ENCODE measurements at places on chromosomes 16 and 17. TPM values are rescaled to one million over a fixed set of nuclear protein-coding genes. Genes with fewer than 3 reads are reported as not detected.

- no peak for DNase-seq
These were observed 12.7 kb upstream of the HASPIN start for GRCh38 chr17:3710951-3711383.

DNA sequence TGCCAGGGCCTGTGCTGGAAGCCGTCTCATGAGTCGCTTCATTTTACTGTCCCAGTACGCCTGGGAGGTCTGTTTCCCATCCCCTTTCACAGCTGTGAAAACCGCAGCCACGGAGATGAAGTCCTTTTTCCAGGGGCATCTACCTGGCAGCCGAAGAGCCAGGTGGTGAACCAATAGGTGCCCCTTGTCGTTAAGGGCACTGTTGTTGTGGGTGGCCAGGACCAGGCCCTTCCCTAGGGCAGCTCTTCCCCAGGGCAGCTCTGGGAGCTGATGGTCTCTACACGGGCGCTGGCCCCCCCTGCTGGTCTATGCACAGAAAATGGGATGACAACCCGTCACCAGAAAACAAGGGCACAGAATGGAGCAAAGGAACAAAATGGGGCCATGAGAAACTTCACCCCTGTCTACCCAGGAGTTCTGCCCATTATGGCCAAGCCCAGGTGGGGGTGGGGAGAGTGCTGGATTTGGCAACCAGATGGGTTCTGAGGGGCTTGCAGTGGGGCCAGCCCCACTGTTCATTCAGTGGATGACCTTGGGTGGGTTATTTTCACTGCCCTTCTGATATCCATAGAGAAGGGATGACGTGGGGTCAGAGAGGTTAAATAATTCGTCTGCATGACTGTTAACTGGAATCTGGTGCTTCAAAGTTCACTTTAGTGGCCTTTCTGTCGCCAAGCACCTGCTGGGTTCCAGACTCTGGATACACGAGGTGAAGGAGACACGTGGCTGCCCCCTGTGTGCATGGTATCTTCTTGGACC, 11.5 kb downstream of the RMI2 start:
- no peak for DNase-seq

GRCh38 chr17:66684731-66685130, 150.2 kb upstream of the CACNG5 start:
- DNase-seq, result no peak

DNA sequence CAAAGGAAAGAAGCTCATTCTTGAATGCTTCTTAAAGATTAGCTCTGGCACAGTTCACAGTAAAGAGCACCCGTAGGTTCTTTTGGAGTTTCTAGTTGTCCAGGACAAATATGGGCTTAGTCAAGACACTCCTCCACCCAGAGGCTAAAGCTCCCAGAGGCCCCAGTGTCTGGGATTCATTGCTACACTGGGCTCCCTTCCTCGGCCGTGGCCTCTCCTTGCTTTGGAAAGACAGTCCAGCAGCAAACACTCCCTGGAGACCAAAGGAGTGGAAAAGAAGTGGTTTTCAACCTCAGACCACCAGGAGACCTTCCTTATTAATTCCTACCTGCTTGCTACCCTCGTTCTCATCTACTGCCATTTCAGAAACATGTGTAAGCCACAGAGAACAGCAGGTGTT, 17.1 kb downstream of the PHB1 start:
- DNase-seq, result no peak

DNA sequence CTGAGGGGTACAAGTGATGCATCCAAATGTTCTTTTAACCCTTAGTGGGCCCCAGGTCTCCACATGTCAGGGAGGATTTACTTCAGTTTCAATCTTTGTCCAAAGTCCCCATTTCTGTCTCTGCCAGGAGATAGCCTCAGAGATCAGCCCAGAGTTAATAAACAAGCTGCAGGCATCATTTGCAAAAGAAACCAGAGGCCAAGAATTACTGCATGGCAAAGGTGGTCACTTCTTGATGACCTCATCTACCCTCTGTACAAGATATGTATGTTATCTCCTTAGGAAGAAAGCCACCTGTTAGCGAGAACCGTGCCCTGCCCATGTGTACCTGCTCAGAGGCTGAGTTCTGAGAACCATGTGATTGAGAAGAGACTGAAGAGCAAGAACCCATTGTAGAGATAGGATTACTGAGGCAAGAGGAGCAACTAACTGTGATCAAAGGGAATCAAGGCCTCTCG, 40.3 kb downstream of the SALL1 start:
- no peak for DNase-seq

DNA sequence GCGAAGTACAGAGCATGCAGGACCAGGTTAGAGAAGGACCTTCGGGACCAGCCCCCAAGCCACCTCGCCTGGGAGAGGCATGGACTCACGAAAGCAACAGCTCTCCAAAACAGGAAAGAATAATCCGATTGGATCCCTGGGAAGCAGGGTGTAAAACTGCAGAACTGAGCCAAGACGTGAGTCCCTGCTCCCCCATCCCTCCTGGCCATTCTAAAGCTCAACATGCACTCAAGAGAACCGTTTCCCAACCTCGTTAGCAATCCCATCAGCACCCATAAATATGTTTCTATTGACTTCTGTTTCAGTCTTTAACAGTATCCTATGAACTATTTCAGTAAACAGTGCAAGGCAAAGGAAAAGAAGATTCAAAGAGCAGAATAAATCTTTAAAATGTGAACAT, 167.0 kb downstream of the COPRS start:
- no peak for DNase-seq

- DNase-seq, result no peak
These were observed 33.0 kb upstream of the TOM1L1 start for GRCh38 chr17:54867634-54868033.

DNA sequence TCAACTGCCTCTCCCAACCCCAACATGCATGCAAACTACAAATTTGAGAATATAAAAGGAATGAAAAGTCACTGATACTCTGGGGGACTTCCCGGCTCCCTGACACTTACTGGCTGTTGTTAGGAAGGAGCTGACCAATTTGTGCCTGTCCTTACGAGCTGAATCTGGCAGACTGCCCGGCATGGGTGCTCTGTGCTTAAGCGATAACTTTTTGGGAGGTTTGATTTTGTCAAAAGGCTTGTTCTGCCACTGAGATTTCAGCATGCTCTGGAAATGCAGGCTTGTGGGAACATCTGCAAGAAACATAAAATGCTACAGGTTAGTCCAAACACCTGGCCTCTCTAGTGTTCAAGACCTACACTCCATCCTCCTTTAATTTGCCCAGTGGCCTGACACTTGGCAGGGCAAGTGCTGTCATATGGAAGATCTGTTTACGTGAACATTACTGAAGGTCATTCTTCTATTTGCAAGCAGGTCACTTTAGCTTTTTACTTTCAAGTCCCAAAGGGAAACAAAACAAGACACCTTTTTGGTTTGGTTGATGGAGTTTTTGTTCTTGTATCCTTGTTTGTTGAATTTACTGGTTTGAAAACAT, 40.6 kb downstream of the STH start:
- no peak for DNase-seq

DNA sequence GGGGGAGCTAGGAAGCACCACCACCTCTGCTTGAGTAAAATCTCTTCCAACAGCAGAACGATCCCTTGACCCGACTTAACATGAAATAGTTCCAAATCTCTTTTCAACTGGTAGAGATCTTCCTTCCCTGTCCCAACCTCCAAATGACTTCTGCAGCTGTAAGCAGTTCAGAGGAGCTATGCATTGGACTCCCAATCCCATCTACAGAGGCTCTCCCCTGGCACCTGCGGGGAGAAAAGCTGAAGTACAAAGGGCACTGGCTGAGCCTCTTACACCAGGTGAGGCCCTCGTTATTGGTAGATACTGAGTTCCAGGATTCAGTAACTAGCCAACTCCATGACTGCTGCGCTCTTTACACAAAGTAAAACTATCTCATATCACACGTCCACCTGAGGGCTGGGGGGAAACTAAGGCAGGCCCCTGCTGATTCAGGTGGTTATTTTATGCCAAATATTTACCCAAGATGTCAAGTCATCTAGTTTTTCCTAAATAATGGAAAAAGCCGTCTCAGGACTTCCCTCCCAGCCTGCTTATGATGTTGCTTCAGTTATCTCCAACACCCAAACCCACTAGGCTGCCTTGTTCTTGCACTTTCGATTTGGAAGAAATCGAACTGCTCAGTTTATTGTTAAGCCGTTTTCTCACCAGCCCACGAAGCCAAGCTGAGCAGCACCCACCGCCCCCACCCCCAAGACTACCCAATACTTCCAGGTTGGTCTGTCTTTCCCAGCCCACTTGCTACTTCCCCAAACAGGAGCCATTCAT, 3.2 kb downstream of the ACTG1 start:
- no peak for DNase-seq

GRCh38 chr16:16096121-16096857, 127.0 kb downstream of the ABCC6 start:
- DNase-seq, result no peak

GRCh38 chr17:48596735-48597527, 3.4 kb upstream of the HOXB5 start:
- DNase-seq, result no peak

DNA sequence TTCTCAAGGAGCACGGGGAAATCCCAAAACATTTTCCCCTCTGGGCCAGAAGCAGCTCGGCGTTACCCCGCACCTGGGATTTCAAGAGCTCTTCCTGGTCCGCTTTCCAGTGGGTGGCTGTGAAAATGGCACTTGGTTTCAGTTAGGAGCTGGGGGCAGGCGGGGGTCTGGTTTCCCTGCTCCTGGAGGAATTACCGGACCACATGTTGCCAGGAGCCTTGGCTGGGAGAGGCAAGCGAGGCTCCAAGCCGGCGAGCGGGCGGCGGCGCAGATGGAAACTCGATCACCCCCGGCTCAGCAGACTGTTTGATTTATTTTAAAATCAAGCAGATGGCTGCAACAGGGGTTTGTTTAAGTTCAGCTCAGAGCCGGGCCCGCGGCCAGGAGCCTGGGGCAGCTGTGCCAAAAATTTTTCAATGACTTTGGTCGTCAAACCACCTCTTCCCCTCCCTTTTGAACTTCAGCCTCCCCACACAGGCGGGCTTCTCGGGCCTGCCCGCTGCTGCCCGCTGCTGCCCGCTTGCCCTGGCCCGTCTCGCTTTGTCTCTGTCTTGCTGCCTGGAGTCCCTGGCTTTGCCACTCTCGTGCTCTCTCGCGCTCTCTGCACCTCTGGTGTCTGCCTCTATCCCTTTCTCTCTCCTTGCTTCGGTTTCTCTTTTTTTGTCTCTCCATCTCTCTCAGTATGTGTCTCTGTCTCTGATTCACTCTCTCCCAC, 108.0 kb upstream of the CIBAR2 start:
- DNase-seq, result no peak

- no peak for DNase-seq
These were observed 8.4 kb downstream of the SOST start for GRCh38 chr17:43750153-43750552.

- DNase-seq, result no peak
These were observed 84.5 kb downstream of the ABR start for GRCh38 chr17:1095090-1095852.

- DNase-seq, result no peak
These were observed 16.9 kb upstream of the LCMT1 start for GRCh38 chr16:25094596-25094995.

DNA sequence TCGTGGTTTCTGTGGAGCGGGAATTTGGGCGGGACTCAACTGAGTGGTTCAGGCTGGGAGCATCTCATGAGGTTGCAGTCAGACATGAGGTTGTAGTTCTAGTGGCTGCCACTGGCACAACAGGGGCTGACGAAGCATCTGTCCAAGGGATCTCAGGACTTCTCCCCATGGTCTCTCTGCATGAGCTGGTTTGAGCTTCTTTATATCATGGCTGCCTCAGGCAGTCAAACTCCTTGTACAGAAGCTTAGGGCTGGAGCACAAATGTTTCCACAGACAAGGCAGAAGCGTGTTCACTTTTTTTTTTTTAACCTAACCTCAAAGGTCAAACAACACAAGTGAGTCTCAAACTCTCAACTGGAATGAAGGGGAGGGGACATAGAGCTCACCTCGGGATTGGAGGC, 243.3 kb downstream of the MSI2 start:
- DNase-seq, result no peak

- DNase-seq, result no peak
These were observed 46.0 kb downstream of the CLEC16A start for GRCh38 chr16:10990378-10990777.

GRCh38 chr16:11094857-11095565, 150.6 kb downstream of the CLEC16A start:
- no peak for DNase-seq

DNA sequence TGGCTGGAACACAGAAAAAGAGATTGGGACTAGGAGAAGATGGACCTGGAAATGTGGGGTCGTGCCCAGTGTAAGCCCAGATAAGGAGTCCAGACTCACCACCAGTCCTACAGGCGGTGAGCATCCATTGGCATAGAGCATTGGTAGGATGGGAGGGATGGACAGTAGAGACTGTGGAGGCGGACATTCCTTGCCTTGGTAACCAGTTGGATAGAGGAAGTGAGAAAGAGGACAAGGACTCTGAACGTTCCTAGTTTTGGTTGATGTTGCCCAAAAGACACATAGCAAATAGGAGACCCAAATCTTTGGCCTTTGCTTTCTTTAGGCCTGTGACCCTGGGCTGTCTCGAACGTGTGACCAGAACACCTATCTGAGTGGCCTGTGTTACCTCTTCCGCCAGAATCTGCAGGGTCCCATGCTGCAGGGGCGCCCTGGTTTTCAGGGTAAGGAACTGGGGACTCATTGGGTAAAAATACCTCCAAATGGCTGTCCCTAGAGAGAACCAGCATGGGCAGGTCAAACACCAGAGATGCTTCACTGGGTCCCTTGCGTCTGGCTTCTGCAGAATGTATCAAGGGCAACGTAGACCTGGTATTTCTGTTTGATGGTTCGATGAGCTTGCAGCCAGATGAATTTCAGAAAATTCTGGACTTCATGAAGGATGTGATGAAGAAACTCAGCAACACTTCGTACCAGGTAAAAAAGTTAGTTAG, 6.4 kb downstream of the ITGAL start:
- DNase-seq, result no peak

DNA sequence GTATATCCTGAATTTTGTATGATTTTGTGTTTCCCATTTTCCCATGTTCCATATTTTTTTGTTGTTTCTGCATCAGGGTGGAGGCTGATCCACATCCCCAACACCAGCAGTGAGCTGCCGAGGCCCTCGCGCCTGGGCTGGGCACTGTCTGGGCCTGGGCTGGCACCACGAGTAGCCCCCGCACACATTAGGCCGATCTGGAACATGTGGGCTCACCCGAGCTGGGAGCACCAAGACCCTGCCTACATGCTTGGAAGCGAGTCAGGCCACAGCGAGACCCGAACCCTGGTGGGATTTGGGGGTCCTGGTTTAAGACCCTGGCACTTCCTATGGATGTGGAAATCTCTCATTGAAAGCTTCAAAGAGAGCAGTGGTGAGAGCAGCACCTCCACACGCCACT, 8.5 kb downstream of the KCTD5 start:
- DNase-seq, result no peak

DNA sequence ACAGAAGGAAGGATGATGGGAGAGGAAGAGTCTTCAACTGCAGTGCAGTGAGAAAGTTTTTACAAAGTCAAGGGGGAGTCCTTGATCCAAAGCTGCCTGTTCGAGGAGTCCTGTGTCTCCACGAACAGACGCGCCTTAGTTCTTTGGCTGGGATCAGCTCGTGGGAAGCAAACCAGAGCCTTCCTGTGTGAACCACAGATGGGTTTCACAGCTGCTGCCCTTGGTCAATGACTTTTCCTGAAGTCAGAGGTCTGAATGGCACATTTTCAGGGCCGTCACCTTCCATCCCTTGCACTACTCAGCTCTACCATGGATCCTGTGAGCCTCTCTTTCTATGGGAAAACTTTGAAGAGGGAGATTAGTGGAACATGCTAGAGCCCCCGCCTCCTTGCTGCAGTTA, 4.2 kb upstream of the SBK1 start:
- DNase-seq, result no peak

GRCh38 chr16:66900721-66901441, 17.8 kb downstream of the CDH16 start:
- no peak for DNase-seq

Gene SULT1A2
- total RNA-seq, result not detected

Gene CCL17
- not detected for total RNA-seq

Gene EVPLL
- 4.4 TPM for total RNA-seq

Gene DNAH3
- 1.8 TPM for total RNA-seq

Gene ADORA2B
- 21.2 TPM for total RNA-seq

Gene BAHCC1
- total RNA-seq, result 4.1 TPM
